GM12878 (cell line): ENCODE measurements at places on chromosomes 5 and 9.

DNA sequence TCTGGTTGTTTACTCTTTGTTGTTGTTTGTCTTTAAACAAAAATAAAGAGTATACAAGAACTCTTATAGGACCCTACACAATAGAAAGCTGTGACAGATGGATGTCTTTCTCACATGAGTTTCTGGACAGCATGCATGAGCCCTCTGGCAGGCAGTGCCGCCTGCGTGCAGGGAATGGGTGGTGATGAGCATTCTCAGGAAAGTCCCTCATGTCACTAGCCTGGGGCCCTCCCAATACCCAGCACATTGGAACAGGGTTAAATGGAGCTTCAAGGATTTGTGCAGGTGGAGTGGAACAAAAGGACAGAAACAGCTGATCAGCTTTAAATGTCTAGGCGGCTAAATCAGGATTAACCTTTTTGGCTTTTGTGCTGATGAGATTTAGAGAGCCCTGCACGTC is 181.0 kb upstream of the CD180 start:
- DNase-seq: no peak

GRCh38 chr9:29793970-29794369 is 2220.7 kb upstream of the C9orf72 start:
- DNase-seq: no peak

GRCh38 chr5:158869092-158869491 is 230.6 kb downstream of the EBF1 start:
- DNase-seq: no peak

DNA sequence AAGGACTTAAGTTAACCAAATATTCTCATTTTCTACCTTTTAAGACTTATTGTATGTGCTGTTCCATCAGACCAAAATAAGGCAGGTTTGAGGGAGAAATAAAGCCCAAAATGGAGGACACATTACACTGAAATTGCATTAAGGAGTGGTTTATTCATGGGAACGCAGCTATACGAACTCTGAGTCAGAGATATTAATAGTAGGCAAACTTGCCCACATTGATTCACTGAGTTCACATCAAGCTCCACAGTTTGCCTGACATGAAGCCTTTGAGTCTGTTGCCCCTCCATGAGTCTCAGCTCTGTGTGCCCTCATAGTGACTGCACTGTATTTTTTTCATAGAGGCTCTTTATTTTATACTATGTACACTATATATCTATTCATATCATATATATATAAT is 135.0 kb upstream of the SNX2 start:
- no peak for DNase-seq

- DNase-seq: no peak
These were observed 286.1 kb downstream of the ANXA1 start for GRCh38 chr9:73437758-73438157.

GRCh38 chr9:71941998-71942567 is 30.6 kb downstream of the C9orf85 start:
- no peak for DNase-seq

GRCh38 chr9:98781588-98782383 is 14.6 kb downstream of the ANKS6 start:
- no peak for DNase-seq

DNA sequence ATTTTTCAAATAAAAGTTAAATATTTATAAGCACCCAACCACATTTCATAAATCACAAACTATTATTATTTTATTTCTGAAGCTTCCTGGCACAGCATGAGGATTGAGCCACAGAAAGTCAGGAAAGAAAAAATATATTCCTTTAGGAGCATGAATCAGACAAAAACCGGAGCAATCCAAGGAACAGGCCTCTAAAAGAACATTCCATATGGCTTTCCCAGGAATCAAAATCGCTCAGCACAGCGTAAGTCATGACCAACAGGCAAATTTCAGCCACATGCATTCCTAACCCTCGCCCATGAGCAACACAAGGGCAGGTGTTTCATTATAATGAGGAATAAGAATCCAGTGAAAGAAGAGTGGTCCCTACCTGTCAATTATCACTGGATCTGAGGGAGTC is 26.7 kb downstream of the EBF1 start:
- DNase-seq: no peak
